ENCODE measurements at places on chromosomes 16 and 17.

GRCh38 chr17:19937522-19937921, 40.1 kb downstream of the AKAP10 start:
- no peak for DNase-seq

GRCh38 chr17:50063561-50064252, 7.8 kb downstream of the ITGA3 start:
- no peak for DNase-seq

DNA sequence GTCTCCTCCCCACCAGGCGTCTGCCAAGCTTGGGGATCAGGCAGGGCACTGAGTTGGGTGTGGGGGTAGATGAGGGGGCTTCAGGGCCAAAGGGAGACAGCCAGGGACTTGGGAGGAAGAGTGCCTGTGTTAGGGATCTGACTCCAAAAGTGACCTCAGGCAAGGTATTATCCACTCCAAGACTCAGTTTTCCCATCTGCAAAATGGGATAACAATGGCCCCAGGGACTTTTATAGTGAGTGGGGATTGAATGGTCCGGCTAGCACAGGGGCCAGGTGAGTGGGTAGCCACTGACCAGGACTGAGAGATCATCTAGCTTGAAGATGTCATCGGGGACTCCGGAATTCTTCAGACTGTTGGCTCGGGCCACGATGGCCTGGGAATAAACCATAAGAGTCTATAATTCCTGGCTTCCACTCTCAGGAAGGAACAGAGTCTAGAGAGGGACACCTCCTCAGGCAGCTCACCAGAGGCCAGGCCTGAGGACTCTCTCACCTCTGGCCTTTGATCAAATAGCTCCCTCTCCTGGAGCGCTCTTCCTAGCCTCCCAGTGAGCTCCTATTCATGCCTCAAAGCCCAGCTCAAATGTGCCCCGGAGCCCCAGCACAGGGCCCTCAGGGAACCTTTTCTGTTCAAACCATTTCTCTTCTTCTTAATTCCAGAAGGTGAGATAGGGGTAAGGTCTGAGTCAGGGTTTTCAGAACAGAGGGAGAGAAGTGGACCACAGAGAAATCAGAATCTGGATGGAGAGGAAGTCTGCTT, 3.5 kb downstream of the FLII start:
- DNase-seq: no peak

DNA sequence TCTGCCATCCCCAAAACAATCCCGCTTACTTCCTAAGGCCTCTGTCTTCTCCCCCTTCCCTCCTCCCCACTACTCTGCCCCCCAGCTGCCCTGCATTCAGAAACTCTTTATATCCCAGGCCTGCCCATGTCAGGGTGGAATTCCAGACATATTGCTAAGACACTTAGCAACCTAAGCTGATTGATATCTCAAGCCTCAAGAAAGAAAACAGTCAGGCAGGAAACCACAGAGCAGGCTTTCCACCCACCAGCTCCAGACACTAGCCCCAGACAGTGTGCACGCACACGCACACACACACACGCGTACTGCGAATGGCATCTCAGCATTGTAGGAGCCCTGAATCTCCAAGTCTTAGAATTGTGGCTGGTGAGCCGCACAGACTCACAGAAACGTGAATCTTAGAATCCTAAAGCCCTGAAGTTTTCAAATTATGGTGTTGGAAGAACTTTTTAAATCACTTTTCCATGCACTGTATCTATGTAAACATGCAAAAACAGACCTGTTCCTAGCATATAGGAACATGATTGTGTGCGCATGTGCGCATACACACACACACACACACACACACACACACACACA, 8.8 kb upstream of the LPCAT2 start:
- no peak for DNase-seq

DNA sequence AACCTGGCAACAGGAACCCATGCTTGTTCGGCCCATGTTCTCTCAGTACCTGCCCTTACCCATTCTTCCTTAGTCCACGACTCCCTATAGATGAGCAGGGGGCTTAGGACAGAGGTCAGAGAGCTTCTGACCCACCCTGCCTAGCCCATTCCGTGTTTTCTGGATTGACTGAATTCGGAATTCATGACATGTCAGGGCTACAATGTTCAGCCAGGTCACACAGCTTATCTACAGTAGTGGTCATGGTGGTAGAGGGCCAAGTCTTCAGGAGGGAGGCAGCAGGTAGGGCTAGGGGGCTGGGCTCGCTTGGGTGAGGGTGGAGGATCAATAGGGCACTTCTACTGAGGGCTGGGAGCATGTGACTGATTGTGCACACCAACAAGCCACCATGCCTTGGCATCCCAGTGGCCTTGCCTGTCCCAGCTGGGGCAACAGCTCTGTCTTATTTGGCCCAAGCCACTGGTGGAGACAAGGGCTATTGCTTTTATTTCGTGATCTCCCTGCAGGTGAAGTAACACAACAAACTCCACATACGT, 3.1 kb downstream of the HEXIM2 start:
- no peak for DNase-seq

GRCh38 chr17:5902181-5903140, 167.7 kb upstream of the WSCD1 start:
- DNase-seq: no peak

DNA sequence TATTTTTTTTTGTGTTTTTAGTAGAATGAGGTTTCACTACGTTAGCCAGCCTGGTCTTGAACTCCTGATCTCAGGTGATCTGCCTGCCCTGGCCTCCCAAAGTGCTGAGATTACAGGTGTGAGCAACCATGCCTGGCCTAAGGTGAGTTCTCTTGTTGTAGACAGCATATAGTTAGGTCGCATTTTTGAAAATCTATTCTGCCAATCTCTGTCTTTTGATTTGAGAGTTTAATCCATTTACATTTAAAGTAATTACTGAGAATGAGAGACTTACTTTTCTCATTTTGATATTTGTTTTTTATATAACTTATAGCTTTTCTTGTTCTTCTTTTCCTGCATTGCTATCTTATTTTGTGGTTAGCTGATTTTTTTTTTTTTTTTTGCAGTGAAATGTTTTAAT, 6.3 kb upstream of the PRKCB start:
- DNase-seq: no peak

- no peak for DNase-seq
Measured at GRCh38 chr17:80106176-80106575, 4.8 kb downstream of the GAA start.

DNA sequence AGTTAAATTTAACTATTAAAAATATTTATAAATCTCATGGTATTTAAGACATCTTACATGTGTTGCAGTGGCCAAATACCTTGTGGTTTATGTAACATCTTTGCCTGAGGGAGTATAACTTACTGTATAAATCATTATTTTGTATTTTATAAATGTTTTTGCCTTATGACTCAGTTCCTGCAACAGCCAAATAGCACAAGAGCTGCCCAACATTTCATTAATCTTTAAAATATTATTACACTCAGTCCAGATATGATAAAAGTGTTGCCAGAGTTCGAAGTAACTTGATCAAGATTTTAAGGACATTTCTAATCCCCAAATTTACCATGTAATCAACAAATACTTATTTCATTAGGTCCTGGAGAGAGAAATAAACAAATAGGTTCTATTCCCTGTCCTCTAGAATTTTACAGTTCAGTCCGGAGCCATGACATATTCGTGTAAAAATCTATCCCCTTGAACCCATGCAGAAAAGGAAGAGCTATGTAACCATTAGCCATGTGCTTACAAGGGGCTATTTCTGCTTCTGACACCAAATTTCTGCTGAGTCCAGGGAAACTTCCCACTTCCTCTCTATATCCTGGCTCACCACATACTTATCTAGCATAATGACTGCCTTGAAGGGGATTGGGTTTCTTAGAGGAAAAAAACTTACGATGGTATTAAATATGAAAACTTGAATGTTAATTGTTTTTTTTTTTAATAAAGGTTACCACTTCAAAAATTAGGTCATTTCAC, 44.0 kb downstream of the IRX6 start:
- DNase-seq: no peak

DNA sequence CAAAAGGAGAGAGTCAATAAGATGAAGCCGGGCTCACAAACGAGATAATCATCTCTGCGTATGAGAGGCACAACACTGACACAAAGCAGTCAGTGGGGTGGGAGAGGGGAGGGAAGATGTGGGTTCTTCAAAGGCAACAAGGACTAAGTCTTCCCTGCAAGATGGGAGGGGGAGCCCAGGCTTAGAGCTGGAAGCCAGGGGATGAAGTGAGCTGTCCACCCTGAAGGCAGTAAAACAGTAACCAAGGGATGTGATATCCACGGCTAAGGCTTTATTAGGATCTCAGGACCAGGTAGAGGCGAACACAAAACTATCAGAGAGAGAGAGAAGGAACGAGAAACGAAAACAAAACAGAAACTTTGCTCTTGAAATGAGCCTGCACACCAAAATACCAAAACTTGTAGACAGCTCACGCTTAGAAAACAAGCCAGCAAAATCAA, 115.9 kb downstream of the DYNLRB2 start:
- no peak for DNase-seq

- no peak for DNase-seq
Measured at GRCh38 chr17:65228734-65229620, 91.8 kb downstream of the RGS9 start.

GRCh38 chr16:87701505-87701921, 64.3 kb downstream of the KLHDC4 start:
- DNase-seq: no peak

- DNase-seq: no peak
Measured at GRCh38 chr17:79803997-79804855, 7.3 kb upstream of the CBX8 start.

- DNase-seq: no peak
Measured at GRCh38 chr17:9038380-9038779, 17.1 kb downstream of the NTN1 start.

- no peak for DNase-seq
Measured at GRCh38 chr16:12110361-12111107, 134.0 kb downstream of the SNX29 start.

- DNase-seq: no peak
Measured at GRCh38 chr16:17887963-17888362, 417.2 kb upstream of the XYLT1 start.

- no peak for DNase-seq
Measured at GRCh38 chr17:79871131-79871530, 31.9 kb upstream of the CBX4 start.
